Stimulated activated CD4-positive, alpha-beta T cell treated with anti-CD3 and anti-CD28 coated beads, Interleukin-1b, Interleukin-23, amount 100 ng/mL, for 1 hour (primary cell): ENCODE measurements at places on chromosomes 2 and 18.

DNA sequence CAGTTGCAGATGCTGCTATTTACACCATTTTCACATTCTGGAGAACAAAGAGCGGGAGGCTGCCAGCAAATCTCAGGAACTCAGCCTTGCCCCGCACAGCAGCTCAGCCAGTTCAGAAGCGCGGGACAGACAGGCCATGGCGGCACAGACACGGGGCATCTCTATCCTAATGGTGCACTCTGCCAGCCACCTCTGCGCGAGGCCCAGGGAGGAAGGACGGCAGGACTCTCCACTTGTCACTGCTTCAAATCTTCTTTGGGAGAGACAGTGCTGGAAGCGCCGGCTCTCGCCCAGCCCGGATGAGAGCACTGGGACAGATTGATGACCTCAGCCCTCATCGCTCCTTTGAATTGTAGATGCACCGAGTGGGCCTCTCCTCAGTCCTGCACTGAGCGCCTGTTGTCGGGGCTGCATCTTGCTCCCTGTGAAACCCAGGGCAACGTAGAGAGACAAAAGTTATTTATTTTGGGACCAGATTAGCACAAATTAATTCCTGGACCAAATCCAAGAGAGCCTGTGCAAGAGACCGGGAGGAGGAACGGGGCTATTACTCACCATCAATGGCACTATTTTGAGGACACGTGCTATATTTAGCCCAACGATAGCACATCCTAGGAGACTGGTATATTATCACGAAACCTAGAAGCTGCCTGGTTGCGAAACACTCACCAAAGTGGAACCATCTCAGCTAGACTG is 211.4 kb upstream of the SMIM21 start:
- DNase-seq: no peak

- DNase-seq: no peak
Measured at GRCh38 chr2:168469281-168469988, 13.4 kb downstream of the CERS6 start.

DNA sequence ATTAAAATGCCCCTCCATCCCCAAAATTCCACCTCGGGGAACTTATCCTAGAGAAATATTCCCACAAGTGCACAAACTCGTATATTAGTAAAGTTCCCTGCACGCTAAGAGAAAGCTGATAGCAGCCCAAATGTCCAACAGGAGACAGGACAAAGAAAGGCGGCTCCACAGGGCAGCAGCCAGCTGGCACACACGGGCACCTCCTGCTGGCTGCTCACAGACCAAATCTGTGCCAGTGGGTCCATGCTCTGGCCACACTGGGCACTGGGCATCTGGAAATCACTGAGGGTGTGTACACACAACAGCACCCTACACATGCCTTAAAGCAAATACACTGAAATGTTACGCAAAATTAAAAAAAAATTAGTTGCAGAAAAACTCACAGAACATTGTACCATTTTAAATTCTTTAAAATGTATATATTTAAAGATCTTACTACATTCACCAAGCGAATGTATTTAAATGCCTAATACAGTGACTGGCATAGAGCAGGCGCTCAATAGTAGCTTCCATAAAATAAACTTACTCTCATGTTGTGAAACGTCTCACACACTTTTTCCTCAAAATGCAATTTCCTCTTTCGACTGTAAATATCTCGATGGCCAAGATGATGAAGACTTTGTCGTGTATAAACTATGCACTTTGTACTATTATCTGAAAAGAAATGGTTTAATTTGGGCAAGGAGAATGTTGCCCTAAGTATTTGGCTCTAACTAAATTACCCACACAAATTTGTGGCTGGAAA is 19.4 kb downstream of the ZNF516 start:
- no peak for DNase-seq

DNA sequence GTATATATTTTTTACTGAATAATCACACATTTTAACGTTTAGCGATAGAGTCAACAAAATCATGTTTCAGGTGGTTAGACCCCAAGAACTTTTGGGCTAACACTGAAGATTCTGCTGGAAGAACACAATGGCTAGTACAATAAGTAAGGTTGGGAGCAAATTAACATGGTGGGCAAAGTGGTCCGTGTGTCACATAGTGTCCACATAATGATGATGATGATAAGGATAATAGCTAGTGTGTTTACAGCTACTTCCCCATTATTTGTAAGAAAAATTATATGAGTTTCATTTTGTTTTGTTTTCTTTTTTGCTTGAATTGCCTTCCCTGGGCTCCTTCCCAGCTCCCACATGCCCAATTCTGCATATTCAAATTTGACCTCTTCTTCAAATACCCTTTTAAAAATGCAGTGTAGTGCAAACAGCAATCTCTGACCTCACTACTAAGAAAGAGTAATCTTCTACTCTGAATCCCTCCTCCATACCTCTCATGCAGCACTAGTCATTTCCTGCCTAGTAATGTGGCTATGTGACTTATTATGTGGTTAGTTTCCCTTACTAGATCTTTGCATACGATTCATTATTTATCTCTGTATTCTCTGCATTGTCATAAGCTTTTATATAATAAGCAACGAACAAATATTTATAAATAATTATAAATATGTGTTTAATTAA is 16.9 kb upstream of the VPS54 start:
- no peak for DNase-seq
